ENCODE measurements at places on chromosomes 3 and 15. TPM values are rescaled to one million over a fixed set of nuclear protein-coding genes. Genes with fewer than 3 reads are reported as not detected.

GRCh38 chr3:46845397-46845859 lies 17.8 kb downstream of the MYL3 start:
- DNase-seq = no peak

GRCh38 chr15:31243895-31244294 lies 82.7 kb upstream of the KLF13 start:
- no peak for DNase-seq

DNA sequence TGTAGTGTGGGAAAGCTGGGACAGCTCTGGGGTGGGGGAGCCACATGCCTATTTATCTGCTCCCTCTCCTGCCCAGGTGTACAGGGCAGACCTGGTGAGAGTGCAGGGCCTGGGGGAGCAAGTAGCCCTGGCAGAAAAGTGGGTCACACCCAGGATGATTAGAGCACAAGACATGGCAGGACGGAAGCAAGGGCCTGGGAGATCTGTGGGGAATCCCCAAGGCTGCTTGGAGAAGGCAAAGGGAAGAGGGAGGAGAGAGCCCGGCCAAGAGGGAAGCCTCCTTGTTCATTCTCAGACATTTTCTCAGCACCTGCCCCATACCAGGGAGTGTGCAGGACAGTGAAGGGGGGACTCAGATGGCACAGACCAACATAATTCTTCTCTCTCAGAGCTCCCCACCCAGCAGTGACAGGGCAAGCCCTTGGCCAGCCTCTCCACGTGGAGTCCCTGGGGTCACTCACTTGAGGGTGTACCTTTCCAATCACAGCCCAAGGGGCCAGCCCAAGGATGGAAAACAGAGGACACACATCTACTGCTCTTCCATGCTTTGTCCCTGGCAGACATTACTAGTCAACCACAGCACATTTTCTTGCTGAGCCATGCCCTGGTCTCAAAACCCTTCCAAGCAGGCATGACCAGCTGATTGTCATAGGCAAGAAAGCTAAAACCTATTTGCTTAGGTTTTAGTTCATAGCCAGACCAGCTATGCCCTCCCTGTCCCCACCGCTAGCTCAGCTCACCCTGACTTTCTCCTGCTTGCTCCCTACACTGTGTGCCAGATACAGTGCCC lies 4.9 kb upstream of the DUSP7 start:
- DNase-seq = no peak

DNA sequence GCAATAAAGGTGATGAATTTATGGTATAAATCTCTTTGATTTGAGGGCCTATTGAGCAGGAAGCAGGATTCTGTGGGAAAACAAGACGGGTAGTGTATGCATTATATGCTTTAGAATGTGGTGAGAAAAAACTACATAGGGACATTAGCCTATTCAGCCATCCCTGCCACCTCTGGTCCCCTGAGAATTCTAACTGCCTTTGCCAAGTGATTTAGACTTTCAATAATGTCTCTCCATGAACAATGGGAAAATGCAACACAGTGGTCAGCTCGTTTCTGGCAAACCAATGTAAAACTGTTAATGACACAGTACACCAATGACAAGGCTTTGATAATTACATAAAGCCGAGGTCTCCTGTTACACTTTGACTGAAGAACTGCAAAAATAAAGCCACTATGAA lies 314.7 kb upstream of the CNTN4 start:
- no peak for DNase-seq

DNA sequence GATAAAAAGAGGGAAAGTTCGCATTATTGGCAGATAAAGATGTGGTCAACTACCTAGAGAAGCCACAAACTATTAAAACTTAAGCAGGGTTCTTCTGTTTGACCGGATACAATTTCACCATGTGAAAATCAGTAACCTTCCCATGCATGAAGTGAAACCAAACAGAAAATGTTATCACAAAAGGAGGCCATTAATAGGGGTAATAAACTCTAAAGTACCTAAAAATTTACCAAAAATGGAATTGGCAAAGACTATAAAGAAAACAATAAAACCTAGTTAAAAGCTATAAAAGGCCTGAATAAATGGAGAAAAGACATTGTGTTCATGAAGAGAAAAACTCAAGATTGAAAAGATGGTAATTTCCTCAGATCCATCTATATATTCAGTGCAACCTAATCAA lies 83.4 kb downstream of the FEZF2 start:
- DNase-seq = no peak

DNA sequence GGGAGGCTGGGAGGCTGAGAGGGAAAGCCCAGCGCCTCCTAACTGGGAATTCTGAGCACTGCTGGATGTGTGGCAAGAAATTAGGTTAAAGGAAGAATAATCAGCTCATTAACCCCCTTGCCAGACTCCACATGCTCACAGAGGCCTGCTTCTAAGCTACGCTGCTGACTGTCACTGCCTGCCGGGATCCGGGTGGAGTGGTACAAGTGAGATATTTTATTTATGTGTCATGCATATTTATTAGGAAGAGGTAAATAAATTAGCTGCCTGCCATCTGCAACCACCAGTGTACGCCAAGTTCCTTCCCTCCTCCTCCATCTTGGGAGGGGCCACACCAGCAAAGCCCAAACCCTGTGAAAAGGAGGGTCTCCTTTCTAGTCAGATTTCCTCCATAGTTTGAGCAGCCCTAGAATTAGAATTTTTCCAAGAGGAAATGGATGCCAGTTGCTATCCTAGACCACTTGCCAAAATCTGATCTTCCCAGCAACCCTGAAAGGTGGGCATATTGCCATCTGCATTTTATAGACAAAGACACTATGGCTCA lies 43.5 kb upstream of the GRIP2 start:
- DNase-seq = no peak

DNA sequence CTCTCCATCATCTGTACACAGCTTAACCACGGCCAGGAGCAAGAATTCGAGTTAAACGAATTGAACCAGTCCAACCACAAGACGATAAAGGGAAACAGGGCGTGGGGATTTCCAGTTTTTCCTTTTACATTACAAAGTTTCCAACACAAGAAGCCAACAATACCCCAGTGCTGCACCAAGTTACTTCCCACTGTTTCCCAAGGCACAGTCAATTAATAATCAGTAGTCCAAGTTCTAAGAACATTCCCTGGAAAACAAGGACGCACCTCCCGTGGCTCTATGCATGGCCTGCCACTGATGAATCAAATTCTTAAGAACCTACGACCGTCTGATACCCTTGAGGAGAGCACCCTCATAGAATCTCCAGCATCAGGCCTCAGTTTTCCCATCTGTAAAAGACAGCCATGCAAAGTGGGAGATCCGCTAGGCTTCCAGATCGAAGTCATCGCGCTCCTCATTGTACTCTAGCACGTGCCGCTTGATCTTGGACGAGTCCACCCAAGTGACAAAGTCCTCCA lies 774 bp downstream of the IMP3 start:
- DNase-seq = no peak

GRCh38 chr3:75768303-75769017 lies 16.9 kb downstream of the ZNF717 start:
- no peak for DNase-seq

Gene PTH1R
- not detected for total RNA-seq

Gene GOLGA8T
- total RNA-seq = not detected

Measured in GM12878 (cell line).